ENCODE measurements at places on chromosomes 1 and 21. TPM values are rescaled to one million over a fixed set of nuclear protein-coding genes. Genes with fewer than 3 reads are reported as not detected.

PRDM2 gene
- total RNA-seq: 10.0 TPM

S100A1 gene
- not detected for total RNA-seq

NPHS2 gene
- not detected for total RNA-seq

LEFTY1 gene
- total RNA-seq: not detected

CDC7 gene
- total RNA-seq: 15.5 TPM

ZNF648 gene
- total RNA-seq: not detected

PLA2G2F gene
- not detected for total RNA-seq

RABIF gene
- total RNA-seq: 3.7 TPM

CD247 gene
- not detected for total RNA-seq

AKR7A3 gene
- total RNA-seq: 0.62 TPM

S100A10 gene
- total RNA-seq: 60.1 TPM

GJA9 gene
- 0.12 TPM for total RNA-seq

SMCP gene
- 0.11 TPM for total RNA-seq

RIMKLA gene
- total RNA-seq: 0.12 TPM

CR1 gene
- total RNA-seq: not detected

PAPPA2 gene
- 9.4 TPM for total RNA-seq

ADAMTS4 gene
- 37.3 TPM for total RNA-seq

ADAMTS5 gene
- 4.0 TPM for total RNA-seq

OR6N2 gene
- not detected for total RNA-seq

HRNR gene
- total RNA-seq: not detected

Data from uterine smooth muscle cell (primary cell).